ENCODE measurements at places on chromosomes 1 and 21.

- DNase-seq = peak; percentile 38
Observed at GRCh38 chr1:25912076-25912831, 6.0 kb upstream of the STMN1 start.

DNA sequence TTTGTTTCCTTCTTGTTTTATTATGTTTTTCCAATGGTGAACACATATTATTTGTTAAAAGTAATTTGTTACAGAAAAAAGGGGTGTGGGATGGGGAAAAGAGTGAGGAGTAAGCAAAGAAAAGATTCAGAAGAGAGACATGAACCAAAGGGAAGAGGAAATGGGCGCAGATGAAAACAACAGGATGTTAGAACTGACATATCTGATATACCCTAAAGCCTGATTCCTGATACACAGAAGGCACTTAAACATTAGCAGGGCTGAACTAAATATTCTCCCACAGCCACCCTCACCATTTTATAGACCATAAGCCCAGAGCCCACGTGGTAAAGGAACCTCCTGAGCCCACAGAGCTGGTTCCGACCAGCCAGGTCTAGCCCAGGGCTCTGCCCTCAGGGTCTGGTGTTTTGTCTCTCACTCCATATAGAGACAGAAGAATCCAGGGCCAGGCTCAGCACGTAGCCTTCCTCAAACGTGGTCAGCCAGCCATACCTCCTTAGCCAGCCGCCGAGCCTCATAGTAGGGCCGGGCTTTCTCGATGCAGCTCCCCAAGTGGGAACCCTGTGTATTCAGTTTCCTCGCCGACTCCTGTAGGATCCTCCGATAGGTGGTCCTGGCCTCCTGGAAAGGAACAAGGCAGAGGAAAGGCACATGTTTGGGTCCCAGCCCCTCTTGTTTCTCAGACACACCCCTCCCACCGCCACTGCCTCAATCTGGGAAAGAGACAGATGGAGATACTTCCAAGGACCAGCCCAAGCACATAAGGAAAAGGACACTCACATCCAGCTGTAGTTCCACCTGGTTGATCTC is 9.5 kb downstream of the SH3BP5L start:
- DNase-seq = no peak

DNA sequence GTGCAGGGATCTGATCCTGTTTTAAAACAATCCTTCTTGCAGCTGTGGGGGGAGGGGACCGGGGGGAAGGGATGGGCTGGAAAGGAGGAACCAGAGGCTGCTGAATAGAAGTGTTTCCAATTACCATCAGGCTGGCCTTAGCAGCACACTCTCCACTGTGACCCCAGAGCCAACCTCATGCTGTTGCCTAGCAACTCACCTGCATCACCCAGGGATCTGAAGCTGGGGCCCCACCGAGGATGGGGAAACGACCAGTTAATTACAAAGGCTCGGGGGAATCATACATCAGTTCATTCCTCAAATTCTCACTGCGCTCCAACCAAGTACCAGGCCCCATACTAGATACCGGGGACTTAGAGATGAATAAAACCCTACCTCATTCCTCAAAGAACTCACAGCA is 11.9 kb upstream of the GPX7 start:
- no peak for DNase-seq

DNA sequence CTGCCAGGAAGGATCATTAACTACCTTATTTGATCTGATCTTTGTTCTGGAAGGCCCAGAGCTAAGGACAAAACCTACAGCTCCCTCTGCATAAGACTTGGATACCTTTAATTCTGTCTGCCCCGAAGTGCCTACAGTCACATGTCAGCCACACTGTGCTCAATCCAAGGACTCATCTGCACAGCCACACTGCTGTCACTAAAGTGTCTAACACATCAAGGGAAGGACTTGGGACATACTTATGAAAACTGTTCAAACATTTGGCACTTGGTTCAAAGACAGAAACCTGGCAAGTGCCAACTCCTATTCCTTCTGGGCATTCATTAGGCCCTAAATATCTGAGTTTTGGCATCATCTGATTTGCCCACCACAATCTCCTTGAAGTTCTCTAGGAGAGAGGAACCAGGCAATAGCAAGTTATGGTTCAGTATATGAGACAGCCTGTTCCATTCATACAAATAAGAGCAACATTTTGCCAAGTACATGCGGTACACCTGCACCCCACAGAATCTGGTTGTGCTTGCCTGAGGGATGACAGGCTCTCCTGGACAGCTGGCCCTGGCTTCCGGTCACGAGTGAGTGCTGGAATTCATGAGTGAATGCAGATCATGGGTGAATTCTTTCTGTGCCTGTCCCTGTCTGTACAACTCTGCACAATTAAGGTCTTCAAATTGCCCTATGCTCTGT is 105.9 kb downstream of the KCNK1 start:
- DNase-seq = no peak

- DNase-seq = no peak
Observed at GRCh38 chr21:42746240-42746592, 92.8 kb downstream of the PDE9A start.

DNA sequence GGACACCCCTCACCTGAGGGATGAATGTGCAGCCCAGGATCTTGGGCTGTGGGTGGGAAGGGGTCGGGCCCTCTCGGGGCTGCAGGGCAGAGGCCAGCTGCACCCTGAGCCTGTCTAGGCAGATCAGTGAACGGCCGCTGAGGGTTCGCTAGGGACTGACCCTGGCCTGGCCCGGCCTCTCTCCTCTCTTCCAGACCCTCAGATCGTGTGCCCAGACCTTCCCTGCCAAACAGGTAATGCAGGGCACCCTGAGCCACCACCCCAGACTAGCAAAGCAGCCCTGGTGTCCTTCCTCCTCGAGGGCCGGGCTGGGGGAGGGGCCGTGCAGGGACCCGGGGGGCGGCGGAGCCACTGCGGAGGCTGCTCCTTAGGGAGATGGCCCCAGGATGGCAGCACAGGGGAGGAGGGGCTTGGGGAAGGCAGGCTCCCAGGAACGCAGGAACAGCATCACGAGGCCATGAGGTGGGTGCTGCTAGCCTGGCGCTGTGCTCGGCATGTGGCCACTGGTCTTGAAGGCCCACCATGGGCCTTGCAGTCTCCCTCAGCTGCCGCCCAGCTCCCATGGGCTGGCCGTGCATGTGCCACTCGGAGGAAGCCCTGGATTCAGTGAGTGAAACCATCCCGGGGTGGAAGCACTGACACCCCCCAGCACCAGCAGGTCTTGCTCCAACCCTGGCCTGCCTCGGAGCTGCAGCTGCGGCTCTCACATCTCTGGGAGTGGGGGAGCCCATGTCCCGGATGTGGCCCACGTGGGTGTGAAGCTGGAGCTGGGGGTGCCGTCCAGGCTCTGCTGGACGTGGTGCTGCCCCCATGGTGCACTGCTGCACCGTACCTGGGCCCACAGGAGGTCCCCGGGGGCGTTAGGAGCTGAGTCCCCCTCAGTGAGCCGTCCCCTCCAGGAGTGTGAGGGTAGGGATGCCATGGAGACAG is 28.7 kb downstream of the COL6A2 start:
- DNase-seq = no peak

DNA sequence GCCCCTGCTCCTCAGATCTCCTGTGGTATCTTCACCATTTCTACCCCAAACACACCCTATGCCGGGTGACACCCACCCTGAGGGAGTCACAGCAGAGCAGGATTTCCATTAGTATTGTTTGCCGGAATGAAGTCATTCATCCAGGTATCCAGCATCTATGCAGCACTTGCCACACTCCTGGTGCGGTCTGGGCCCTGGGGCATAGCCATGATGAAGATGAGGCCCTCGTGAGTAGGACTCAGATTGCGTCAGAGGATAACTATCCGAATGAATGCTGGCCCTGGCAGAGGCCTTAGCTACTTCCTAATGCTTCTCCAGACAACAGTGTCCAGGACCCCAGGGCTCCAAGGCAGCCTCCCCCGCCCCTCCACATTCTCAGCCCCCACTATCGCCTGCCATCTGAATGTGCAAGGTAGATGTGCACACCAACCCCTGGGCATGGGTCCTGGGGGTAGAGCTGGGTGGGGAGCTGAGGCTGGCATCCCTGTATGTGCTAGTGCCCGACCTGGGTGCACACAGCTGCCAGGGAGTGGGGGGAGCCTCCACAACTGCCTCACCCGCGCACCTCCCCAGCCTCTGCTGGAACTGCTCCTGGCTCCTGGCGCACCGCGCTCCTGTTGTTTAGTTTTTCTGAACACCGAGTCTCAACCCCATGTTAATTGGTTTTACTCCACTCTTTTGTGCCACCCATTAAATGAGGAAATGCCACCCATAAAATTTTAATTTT is 25.5 kb upstream of the ZC3H12A start:
- no peak for DNase-seq

GRCh38 chr21:32978331-32979270 is 47.1 kb upstream of the OLIG2 start:
- DNase-seq = no peak

DNA sequence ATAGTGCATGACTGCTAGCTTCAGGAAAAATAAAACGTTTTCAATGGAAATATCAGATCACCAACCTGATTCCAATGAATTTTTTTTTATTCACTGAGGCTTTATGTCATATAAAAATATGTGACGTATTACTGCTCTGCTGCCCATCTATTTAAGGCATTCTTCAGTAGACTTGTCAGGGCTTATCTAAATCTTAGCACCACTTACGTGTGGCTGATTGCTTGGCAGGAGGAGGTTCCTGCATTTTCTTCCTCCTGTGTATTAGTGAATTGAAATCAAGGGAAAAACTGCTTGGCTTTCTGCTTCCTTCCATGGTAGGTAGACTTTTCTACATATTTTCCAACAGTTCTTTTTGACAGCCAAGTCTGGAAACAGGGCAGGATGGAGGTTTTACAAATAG is 80.3 kb downstream of the ROR1 start:
- no peak for DNase-seq

GRCh38 chr1:58780411-58780810 is 3.4 kb downstream of the JUN start:
- no peak for DNase-seq

- no peak for DNase-seq
Observed at GRCh38 chr21:27715131-27715530, 748.2 kb upstream of the ADAMTS5 start.

GRCh38 chr1:59169703-59170102 is 127.2 kb upstream of the FGGY start:
- no peak for DNase-seq

- peak; percentile 53 for DNase-seq
Observed at GRCh38 chr1:10528066-10529014, 53.6 kb downstream of the PEX14 start.

DNA sequence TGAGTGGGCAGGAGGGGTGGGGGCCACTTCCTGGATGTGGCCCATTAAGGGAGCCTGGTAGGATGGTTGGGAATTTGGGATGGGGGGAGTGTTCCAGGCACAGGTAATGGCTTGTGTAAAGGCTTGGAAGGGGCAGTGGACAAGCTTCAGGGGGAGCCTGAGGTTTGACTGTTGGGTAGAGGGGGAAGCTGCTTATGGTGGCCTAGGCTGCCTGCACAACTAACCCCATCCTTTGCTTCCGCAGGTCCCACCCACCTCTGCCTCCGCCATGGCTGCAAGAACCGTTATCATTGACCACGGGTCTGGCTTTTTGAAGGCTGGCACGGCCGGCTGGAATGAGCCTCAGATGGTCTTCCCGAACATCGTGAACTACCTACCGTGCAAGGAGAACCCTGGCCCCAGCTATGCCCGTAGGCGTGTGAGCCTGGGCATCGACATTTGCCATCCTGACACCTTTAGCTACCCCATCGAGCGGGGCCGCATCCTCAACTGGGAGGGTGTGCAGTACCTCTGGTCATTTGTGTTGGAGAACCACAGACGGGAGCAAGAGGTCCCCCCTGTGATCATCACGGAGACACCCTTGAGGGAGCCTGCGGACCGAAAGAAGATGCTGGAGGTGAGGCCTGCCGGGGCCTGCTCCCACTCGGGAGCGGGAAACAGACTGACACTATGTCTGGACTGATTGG is 67.8 kb downstream of the ACTL8 start:
- no peak for DNase-seq

DNA sequence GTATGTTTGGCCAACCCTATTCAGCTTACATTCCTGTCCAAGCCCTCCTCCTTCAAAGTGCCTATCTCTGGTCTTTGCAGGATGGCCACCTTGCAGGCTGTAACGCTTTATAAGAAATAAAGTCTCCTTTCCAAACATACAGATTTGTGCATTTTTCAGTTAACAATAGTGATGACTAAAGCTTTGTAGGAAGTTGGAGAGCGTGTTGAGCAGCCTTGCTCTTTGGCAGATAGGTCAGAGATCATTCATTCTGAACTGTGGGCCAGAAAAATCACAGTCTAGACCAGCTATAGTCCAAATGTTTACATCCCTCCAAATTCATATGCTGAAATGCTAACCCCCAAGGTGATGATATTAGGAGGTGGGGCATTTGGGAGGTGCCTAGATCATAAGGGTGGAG is 34.0 kb upstream of the FAM89A start:
- DNase-seq = no peak

- DNase-seq = peak; percentile 7
Observed at GRCh38 chr1:246208105-246208504, 299.0 kb downstream of the SMYD3 start.

DNA sequence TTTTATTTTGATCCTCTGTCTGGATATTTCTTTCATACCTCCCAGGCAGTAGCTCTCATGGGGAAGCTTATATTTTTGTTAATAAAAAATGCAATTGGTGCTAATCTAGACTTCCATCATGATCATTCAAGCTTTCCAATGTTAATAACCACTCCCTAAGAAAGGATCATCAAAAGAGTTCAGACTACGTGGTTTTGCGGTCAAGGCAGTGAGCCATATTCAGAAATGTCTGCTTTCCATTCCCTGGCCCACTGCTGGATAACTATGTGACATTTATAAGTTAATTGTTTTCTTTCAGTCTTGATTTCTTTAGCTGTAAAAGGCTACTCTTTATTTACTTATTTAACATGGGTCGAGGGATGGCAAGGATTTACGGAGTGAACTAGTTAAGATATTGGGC is 414.6 kb downstream of the LMO4 start:
- DNase-seq = no peak

GRCh38 chr1:89660224-89661061 is 27.5 kb downstream of the LRRC8C start:
- DNase-seq = no peak

DNA sequence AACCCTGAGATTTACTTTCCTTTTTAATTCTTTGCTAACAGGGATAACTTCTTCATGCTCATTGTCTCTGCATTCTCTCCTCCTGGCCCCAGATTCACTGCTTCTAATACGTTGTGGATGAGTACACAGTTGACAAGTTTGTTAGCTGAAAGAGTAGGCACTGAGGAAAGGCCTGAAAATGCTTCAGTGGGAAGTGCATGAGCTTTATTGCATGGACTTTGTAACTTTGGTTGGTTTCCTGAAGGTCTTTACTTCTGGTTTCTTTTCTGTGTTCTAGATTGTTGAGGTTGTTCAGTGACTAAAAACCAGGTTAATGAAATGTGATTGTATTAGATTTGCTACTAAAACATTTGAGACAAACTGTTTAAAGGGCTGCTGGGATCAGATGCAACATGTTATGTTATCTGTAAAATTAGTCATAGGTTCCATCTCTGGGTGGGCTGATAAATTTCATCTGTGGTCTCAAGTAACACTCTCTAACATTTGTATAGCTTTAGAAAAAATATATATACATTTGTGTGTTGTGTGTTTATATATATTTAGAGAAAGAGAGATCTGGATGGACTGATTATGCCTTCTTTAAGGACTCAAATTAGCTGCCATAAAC is 19.1 kb downstream of the LRIG2 start:
- DNase-seq = no peak

All from AG04450 (cell line).